Esophagus squamous epithelium (tissue), 5 donors: ENCODE measurements at places on chromosomes 7 and 10. TPM values are rescaled to one million over a fixed set of nuclear protein-coding genes. Genes with fewer than 3 reads are reported as not detected.
A peak's percentile ranks its signal among the peaks of the same experiment; 100 is the strongest.

DNA sequence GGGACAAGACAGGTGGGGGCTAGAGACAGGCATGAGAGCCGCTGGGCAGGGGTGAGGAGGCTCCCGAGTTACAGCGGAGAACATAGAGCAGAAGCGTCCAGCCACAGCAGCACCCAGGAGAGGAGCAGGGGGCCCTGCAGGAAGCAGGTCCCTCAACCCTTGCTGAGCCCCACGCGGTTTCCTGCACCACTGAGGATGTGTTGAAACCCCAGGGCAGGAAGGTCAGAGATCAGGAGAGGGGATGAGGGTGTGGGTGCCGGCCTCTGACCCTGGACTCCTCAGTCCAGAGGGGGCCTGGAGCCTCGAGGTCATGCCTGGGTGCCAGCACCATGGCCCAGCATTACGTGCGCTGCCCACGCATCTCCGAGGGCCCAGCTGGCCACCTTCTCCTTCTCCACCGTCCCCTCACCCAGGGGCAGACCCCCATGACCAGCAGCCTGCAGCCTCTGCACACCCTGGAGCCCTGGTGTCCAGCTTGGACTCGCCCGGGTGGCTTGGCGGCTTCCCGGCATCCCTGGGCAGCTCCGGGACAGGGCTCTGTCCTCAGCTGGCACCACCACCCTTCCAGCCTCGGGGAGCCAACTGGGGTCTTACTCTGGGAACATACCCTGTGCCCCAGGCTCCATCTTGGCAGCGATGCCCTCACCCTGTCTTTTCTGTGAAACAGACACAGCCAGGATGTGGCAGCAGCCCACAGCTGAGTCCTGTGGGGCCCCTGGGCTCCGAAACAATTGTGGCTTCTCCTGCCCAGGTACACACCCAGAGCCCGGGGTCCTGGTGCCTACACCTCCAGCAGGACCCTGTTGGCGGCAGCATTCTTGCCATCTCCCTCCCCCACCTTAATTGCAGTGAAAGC is 52.0 kb downstream of the STK32C start:
- H3K36me3 ChIP-seq = no peaks in the 10 kb centered on the region
- H3K27ac ChIP-seq = no peak overlapping the region
- H3K27me3 ChIP-seq = no peaks in the 10 kb centered on the region
- no peak for DNase-seq

GRCh38 chr10:123564631-123565030 is 101.5 kb upstream of the GPR26 start:
- no peaks in the 10 kb centered on the region for H3K36me3 ChIP-seq
- no peaks in the 10 kb centered on the region for H3K27me3 ChIP-seq
- H3K4me1 ChIP-seq = no peaks in the 10 kb centered on the region
- H3K4me3 ChIP-seq = no peak overlapping the region
- H3K27ac ChIP-seq = no peak overlapping the region

GRCh38 chr7:144987686-144988085 is 151.8 kb upstream of the TPK1 start:
- no peak for DNase-seq
- H3K4me1 ChIP-seq = no peaks in the 10 kb centered on the region
- H3K27me3 ChIP-seq = no peaks in the 10 kb centered on the region

- H3K27ac ChIP-seq = no peak overlapping the region
- no peaks in the 10 kb centered on the region for H3K4me1 ChIP-seq
- DNase-seq = no peak
- H3K27me3 ChIP-seq = no peaks in the 10 kb centered on the region
Measured at GRCh38 chr10:94991243-94991888, 52.9 kb downstream of the CYP2C9 start.

GRCh38 chr10:48507933-48508790 is 96.7 kb downstream of the ARHGAP22 start:
- H3K36me3 ChIP-seq = no peaks in the 10 kb centered on the region
- H3K27me3 ChIP-seq = no peaks in the 10 kb centered on the region
- no peak for DNase-seq

DNA sequence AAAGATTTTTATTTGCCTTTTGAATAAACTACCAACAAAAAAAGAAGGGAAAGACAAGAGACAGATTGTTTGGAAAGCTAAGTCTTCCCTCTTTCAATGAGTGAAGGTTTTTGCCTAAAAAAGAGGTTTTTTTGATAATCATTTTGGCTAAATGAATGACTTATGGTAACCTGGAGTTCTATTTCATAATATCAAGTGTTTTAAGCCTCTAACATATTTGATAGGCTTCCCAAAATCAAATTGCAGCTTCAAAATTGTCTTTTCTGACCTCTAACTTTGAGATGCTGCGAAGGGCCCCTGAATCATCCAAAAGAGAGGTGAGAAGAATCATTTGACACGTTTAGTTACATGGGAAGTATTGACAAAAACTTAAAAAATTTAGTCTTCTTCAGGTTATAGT is 53.0 kb upstream of the NAMPT start:
- H3K36me3 ChIP-seq = no peaks in the 10 kb centered on the region
- H3K4me3 ChIP-seq = no peak overlapping the region
- DNase-seq = no peak
- no peaks in the 10 kb centered on the region for H3K4me1 ChIP-seq
- H3K27ac ChIP-seq = no peak overlapping the region
- H3K27me3 ChIP-seq = no peaks in the 10 kb centered on the region

DNA sequence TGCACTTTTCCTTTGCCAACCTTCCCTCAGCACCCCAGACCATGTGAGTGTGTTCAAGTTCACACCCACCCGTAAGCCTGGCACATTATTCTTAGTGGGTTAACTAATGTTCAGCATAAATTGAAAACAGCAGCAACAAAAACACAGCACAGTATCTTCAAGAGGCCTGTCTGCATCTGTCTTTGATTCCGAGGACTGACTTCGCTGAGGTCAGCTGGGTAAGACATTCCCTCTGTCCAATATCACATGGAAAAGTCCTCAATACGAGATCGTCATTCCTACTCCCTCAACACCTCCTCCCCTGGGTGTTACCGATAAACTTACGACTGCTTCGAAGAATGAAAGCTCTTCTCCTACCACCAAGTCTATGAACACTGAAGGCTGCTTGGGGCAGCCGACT is 218.8 kb downstream of the SFMBT2 start:
- no peak overlapping the region for H3K27ac ChIP-seq
- no peak for DNase-seq
- H3K4me1 ChIP-seq = no peaks in the 10 kb centered on the region
- no peak overlapping the region for H3K4me3 ChIP-seq
- H3K36me3 ChIP-seq = no peaks in the 10 kb centered on the region

DNA sequence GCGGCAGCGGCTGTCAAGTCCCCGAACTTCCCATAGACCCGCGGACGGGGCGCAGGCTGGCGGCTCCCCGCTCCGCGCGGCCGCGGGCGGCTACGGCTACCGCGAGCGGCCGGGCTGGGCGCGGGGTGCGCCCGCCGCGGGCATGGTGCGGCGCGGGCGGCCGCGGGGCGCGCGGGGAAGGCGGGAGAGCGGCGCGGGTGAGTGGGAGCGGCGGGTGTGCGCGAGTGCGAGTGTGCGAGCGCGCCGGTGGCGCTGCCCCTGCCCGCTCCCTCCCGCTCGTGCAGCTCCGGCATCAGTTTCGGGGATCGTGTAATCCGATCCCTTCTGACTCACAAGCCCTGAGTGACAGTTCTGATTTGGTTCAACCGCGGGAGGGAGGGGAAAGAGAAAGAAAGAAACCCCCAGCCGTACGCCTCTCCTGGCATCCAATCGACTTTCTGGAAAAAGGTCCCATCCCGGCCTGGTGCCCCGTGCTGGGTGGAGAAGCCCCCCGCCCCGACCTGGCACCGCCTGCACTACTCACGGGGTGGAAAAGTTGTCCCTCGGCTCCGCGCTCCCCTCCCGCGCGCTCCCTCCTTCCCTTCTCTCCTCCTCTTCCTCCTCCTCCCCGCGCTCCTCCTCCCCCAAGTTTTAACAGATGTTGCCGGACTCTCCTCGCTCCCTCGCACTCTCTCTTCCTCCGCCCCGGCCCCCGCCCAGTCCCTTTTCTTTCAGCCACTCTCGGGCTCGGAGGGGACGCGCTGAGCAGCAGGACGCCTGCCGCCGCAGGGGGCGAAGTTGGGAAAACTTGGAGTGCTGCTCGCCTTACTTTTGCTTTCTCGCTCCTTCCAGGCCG is at the start of gene GLI3:
TSS of gene GLI3 (minus strand) at position 234 of the 835 bp plus-strand sequence. CDS start 13,956 bp downstream, outside the sequence.
- no peaks in the 10 kb centered on the region for H3K27me3 ChIP-seq
- peaks cover 20% of the 10 kb centered on the region for H3K4me1 ChIP-seq
- H3K27ac ChIP-seq = peak within 1 kb of the TSS; percentile 96
- H3K4me3 ChIP-seq = peak within 1 kb of the TSS; percentile 60
- H3K36me3 ChIP-seq = no peaks in the 10 kb centered on the region

GRCh38 chr10:121551210-121551885 is 46.9 kb downstream of the FGFR2 start:
- no peak overlapping the region for H3K27ac ChIP-seq
- DNase-seq = no peak
- peaks cover 4% of the 10 kb centered on the region for H3K4me1 ChIP-seq
- no peaks in the 10 kb centered on the region for H3K27me3 ChIP-seq

- no peak for DNase-seq
- peak overlapping the region; percentile 55 for H3K4me3 ChIP-seq
- H3K36me3 ChIP-seq = no peaks in the 10 kb centered on the region
- peak overlapping the region; percentile 82 for H3K27ac ChIP-seq
- no peaks in the 10 kb centered on the region for H3K4me1 ChIP-seq
- H3K27me3 ChIP-seq = no peaks in the 10 kb centered on the region
Measured at GRCh38 chr7:72925546-72926120, 738 bp downstream of the POM121 start.

DNA sequence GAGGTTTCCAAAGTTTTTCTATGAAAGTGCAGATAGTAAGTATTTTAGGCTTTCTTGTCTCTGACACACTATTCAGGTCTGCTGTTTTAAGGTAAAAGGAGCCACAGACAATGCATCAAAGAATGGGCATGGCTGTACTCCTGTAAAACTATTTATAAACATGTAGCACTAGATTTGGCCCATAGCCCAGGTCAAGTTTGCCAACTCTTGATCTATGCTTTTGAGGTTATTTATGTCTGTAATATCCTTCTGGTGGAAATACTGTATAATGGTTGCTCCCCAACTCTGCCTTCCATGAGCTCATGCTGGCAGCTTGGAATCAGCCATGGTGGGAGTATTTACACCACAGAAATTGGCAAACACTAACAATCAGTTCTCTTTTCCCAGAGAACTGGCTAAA is 244.6 kb downstream of the BUB3 start:
- no peaks in the 10 kb centered on the region for H3K36me3 ChIP-seq
- H3K27ac ChIP-seq = no peak overlapping the region
- H3K4me1 ChIP-seq = no peaks in the 10 kb centered on the region
- DNase-seq = no peak

GFRA1 gene
- total RNA-seq = 79.9 TPM
